ENCODE measurements at places on chromosomes 3 and 15.

DNA sequence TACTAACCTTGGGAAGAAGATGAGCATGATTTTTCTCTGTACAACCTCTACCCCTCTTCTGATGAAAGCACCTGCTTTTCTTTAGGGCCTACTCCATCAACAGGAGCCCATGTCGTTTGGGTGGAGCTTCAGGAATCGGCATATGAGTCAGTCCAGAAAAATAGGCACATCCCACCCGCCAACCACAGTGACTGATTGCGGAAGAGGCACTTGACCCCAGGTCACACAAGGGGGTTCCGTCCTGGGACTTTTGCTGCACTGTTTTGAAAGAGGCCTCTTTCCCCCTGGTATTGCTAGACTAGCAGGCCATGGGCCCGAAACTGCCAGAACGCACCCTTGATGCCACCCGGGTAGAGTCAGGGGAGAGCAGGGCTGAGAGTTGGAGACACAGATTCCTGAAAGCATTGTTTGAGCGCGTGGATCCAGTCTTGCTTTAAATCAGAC lies 19.3 kb upstream of the NRROS start:
- no peak for DNase-seq

DNA sequence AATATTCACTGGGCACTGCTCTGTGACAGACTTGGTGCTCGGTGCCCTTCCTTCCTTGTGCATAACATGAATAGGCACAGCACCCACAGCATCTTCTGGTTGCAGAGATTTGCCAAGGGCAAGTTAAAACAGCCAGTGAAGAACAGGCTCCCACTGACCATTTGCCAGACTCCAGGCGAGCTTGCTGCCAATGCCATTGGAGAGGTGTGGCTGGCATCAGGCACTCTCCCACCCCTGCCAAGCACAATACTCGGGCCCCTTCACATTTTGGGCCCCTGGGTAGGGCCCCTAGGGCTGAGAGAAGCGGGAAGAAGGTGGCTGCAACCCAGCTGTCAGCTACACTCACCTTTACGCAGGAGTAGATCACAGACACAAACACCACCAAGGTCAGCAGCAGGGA lies 112.1 kb downstream of the SEC22A start:
- DNase-seq: no peak

DNA sequence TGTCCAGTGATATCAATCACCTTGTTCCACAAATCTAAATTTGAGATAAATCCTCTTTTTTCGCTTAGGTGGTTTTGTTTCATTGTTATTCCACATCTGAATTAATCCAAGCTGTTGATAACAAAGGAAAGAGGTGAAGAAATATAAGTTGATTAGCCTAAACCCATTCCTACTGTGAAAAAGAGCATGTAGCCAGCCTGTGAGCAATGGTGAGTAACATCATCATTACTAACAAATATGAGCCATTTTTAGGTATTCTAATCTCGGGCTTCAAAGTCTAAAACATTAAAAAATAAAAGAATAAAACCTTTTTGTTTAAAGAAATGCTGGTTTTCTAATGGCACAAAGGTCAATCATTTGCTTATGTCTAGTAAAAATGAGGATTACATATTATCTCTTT lies 52.1 kb upstream of the P3H2 start:
- DNase-seq: no peak

DNA sequence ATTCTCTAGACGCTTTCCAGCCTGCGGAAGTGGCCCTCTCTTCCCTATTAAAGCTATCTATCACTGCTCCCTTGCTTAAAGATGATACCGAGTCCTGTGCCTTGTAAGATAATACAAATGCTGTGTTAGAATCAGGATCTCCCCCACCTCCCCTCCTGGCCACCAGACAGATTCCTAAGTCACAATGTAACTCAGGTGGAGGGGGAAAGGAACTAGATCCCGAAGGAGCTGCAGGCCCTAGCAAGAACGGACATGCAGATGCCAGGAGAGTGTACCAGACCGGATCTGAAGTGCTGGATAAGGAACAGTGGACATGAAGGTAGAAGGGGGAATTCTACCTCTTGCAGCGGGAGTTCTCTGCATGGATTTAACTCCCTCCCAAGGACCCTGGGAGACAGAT lies 230.7 kb upstream of the LYSMD4 start:
- no peak for DNase-seq

DNA sequence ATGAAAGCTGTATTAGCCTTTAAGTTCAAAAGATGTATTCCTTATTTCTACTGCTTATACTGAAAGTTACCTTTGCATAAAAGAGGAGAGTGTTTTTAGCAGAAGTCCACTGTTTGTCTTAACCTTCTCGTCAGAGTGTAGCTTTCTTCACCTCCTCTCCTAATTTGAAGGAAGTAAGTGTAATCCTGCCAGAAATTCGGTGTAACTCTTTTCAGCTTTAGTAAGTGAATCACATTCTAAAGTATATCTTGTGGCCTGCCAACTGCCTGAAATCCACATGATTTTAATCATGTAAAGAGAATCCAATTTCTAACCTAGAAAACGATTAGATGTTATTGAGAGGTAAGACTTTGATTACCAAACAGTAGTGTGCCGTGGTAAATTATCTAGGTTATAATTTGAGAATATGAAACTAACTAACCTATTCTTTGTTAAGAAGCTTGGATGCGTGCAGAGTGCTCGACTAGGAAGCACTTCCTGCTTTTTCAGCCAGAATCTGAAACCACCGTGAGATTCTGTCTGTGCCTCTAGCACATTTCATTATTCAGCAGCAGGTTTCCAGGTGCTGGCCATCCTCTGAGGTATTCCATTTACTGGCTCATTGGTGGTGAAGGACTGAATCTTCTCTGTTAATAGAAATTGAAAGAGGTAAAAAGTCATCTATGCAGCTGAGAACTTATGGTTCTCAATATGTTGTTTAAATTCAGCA lies 7.5 kb downstream of the GYG1 start:
- DNase-seq: no peak

DNA sequence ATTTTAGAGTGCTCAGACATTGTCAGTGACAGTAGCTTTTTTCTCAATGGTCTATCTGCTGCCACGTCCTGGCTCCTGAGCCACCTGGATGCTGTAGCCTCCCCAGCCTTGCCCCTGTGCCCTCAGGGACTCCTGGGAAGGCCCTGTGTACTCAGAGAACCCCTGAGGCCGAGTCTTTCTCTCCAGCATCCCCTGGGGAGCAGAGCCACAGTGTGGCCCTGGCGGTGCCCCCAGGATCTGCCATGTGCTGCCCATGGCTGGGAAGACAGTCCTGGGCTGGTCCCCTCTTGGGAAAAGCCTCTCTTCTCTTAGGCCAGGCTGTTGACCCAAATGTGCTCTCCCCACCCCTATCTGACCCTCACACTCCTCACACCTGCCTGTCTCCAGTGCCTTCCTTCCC lies 5.0 kb downstream of the MYD88 start:
- DNase-seq: no peak

Measured in cerebellar nuclear complex (tissue), 1 donor.